ENCODE measurements at places on chromosomes 1 and 21.
A peak's percentile ranks its signal among the peaks of the same experiment; 100 is the strongest.

GRCh38 chr21:41369105-41369919, 7.5 kb downstream of the MX2 start:
- DNase-seq, result peak; percentile 59

DNA sequence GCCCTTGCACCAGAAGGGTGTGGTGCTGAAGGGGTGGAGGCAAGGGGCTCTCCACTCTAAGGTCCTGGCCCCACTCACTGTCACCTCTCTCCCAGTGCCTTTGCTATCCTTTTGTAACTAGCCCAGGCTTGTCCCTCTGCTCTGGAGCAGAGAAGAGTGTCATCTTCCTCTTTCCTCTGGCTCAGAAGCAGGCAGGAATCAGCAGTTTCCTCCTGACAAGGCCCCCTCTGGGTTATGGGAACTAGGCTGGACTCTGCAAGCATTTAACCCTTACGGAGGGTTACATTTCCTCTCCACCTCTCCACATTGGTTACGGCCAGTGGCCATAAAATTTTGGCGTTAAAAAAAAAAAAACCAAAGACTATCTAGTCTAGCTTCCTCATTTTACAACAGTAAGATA, 30.4 kb downstream of the PLXNA2 start:
- no peak for DNase-seq

GRCh38 chr1:204320382-204320804, 39.3 kb downstream of the PLEKHA6 start:
- no peak for DNase-seq

DNA sequence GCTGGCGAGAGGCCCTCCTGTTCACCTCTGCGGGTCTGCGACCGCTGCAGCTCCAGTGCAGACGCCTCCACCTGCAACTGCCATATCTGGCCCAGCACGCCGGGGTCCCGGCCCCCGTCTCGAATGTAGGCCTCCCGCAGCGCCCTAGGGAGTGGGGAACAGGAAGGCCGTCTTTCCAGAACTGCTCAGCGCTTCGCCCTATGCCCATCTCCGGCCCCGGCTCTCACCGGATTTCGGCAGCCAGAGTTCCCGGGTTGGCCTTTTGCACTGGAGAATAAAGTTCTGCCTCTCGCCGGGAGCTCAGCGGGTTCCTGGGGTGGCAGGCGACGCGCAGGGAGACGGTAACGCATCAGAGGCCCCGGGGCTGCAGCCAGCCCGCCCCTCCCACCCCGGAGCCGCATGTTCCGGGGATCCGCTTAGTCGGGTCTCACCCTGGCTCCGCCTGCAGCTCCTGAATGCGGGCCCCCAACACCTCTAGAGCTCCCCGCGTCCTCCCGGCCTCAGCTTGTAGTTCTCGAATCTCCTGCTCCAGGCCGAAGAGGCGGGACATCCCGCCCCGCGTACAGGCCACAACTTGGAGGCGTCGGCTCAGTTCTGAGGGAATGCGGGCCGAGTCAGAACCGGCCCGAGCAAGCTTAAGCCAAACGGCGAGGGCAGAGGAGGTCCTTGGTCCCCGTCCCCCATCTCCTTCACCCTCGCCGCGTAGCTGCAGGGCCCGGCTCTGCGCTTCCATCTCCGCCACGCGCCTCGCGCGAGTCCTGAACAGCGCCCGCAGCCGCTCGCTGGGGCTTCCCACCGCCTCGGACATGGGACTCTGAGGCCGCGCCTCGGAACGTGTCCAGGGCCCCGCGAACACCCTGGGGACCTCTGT, 1.1 kb downstream of the CCDC17 start:
- DNase-seq, result no peak

DNA sequence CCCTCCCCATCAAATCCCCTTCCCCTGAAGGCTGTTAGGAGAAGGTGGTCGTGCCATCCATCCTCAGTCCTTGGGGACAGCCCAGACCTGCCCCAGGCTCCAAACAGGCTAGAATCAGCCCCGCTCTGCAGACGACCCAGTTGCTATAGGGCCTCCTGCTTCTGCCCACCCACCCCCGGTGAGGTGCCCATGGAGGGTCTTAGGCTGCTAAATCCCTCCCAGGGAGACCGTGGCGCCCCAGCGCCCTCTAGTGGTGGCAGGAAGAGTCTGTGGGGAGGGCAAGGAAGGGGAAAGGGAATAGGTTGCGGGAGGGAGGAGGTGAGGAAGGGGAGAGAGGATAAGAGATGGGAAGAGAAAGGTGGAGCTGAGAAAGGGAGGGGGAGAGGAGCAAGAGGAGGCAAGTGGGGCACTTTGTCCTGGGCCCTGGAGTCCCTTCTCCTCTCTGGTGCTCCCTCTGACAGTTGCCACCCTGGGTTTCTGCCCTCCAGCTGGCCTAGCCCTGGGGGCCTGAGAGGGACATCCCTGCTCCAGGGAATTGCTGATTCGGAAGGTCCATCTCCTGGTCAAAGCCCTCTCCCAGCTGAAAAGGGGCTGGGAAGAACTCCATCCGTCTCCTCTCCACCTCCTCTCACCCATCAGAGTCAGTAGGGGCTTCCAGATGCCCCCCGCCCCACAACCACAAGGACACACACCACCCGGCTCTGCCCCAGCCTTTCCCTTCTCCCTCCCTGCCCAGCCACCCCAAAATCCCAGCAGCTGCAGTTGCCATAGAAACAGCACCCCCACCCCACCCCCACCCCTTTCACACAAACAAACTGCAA, 55.4 kb downstream of the CAMK2N1 start:
- no peak for DNase-seq

DNA sequence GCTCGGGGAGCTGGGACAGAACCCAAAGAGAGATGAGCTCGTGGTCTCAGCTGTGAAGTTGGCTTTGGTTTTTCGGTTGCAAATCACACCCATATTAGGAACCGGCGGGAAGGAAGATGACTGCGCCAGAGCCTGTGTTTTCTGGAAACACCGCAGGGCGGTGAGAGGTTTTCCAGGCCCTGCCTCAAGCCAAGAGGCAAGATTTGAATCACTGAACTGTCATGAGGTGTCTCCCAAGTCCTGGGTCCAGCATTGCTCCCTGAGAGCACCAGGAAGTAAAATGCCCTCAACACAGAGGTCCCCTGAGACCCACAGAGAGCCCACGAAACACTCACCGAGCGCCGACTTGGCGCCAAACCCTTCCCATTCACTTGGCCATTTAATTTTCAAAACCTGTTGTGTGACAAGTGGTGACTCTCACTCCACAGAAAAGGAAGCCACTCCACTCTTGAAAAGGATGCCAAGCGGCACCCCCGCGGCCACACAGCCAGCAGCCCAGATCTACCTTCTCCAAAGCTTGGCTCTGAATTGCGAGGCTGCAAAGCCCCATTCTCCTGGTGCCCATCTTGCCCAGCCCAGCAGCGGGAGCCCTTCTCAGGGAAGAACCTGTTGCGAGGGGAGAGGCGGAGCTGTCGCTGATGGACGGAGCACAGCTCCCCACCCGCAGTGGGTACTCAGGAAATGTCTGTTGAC, 99.0 kb upstream of the RUNX3 start:
- no peak for DNase-seq

GRCh38 chr1:4638345-4638729, 16.1 kb upstream of the AJAP1 start:
- DNase-seq, result no peak

- no peak for DNase-seq
Observed at GRCh38 chr1:178774263-178774662, 49.2 kb downstream of the RALGPS2 start.

DNA sequence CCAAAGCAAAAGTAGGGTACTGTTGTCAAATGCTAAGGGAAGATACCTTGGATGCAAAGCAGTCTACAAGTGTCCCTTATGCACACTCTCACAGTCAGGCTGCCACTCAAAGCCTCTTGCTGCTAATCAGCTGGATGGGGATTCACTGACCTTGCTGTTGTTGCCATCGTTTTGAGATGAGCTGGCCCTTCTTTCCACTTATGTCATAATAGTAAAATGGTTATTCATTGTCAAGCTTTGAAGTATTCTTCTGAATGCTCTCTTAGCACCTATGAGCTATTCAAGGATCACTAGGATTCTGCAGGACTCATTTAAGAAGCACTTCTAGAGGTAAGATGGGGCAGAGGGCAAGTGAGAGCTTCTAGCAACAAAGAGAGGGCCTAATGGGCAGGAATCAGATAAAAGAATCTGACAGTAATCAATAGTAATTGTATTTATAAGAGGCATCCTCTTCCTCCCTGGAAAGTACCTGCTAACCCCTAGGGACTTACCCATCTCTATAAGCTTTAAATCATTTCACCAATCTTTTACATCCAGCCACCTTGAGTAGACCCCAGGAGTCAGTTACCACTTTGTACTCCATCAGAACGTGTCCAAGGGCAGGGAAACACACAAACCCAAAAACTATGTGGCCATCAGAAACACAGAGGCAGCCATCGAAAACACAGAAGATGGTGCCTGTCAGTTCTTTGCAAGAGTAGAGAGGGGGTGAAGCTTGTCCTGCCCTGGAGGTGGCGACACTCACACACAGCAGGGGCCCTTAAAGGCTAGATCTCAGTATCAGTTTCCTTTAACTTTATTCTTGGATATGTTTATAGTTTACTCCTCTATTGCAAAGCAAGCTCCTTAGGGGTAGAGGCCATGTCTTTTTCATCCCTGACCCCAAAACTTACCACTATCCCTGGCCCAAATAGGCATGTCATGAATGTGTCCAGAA, 103.7 kb upstream of the NFIA start:
- peak; percentile 1 for DNase-seq

- no peak for DNase-seq
Observed at GRCh38 chr1:161398900-161399256, 31.2 kb upstream of the CFAP126 start.

- DNase-seq, result no peak
Observed at GRCh38 chr1:151108331-151108730, 37.8 kb downstream of the GABPB2 start.

GRCh38 chr1:99472893-99473292, 173.0 kb upstream of the PALMD start:
- DNase-seq, result no peak

- DNase-seq, result no peak
Observed at GRCh38 chr1:242030071-242030470, 31.2 kb upstream of the MAP1LC3C start.

- DNase-seq, result no peak
Observed at GRCh38 chr1:151902858-151903257, 6.5 kb downstream of the THEM4 start.

DNA sequence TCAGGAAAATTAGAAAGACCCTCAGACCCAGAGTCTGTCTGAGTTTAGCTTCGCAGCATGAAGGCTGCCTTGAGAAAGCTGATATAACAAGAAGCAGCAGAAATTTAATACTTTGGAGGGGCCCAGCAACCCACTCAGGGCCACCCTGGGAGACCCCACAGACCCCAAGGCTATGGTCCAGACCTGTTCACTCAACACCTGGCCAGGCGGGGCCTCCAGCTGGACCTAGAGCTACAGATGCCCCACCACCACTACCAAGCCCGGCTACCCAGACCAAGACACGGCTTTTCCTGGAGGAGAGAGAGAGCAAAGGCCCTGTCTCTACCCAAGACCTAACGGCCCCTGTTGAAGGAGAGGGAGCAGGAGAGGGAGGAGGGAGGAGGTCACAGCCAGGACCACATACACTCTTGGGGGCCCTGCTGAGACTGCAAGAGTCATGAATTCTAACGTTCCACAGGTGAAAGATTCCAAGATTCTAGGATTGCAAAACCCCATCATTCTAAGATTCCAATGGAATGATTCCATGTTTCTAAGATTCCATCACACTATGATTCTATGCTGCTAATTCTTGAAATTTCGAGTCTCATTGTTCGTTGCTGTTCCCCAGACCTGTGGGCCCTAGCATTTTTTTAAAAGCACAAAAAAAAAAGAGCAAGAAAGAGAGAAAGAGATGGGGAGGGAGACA, 53.2 kb downstream of the LACTBL1 start:
- DNase-seq, result no peak

- DNase-seq, result no peak
Observed at GRCh38 chr1:27339213-27339612, 2.6 kb upstream of the SYTL1 start.

DNA sequence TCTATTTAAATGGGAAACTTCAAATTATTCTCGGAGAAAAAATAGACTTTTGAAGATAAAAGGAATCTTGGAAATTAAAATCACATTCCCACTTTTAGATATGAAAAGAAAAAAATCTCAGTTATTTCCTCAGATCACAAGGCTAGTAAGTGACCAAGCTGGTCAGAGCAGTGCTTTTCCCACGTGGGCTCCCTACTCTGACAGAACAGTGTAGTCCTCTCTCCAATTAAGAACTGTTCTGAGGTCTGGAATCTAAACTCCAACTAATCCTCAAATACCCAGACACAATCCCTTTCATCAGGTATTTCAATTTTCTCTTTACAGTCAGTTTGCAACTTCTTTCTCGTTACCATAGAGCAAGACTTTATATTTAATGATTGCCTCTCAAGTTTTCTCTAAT, 50.6 kb downstream of the RGS21 start:
- no peak for DNase-seq

DNA sequence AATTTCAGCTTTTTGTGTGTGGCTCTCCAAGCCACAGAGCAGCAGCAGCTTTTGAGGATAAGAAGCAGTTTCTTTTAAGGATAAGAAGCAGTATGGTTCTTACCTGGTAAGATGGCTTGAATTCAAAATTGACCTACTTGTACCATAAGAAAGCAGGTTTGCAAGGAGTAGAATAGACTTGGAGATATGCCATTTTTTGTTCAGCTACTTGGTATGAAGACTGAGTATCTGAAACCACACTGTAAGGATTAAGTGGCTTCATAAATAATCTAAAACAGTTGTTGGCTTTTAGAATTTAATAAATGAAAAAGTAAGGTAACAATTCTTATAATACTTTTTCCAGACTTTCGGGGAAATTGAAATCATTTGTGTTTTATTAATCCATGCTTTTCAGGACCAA, 74.2 kb downstream of the ATF6 start:
- no peak for DNase-seq

DNA sequence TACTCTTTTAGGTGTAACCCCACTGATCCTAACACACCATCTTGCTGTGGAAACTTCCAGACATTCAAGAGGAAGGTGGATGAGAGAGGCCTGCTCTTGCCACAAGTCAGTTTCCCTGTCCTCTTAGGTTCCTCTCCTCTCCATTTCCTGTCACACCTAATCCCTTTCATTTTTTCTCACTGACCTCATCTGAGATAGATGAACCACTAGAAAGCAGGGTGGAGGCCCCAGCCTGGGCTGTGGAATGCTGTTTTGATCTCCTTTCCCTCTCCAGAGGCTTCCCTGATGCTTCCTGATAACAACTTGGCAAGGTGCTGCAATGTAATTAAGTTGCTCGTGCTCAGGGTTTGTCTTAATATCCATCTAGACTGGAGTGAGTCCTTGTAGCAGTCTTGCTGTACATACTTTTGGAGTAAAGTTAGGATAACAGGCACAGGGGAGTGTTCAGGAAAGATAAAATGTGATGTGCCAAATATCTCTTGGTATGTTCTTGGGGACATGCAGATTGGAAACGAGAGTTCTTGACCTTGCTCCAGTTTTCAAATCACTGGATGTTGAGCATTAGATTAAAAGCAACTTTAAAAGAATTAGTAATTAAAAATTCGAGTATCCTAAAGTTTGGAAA, 11.2 kb downstream of the LRRC42 start:
- no peak for DNase-seq
